ENCODE measurements at places on chromosomes 6 and 20. TPM values are rescaled to one million over a fixed set of nuclear protein-coding genes. Genes with fewer than 3 reads are reported as not detected.

RSPH4A gene
- 0.89 TPM for total RNA-seq

TXLNB gene
- total RNA-seq: 0.51 TPM

NT5E gene
- total RNA-seq: 123 TPM

CNBD2 gene
- 5.3 TPM for total RNA-seq

STMND1 gene
- not detected for total RNA-seq

EYS gene
- total RNA-seq: 0.13 TPM

CLPSL2 gene
- not detected for total RNA-seq

TMEM151B gene
- total RNA-seq: not detected

TGM3 gene
- not detected for total RNA-seq

ZBTB9 gene
- 3.9 TPM for total RNA-seq

HDGFL1 gene
- not detected for total RNA-seq

FNDC11 gene
- 1.3 TPM for total RNA-seq

NRN1 gene
- 28.1 TPM for total RNA-seq

MYT1 gene
- total RNA-seq: not detected
